Tibial nerve (tissue), 4 donors: ENCODE measurements at places on chromosomes 16 and 17. TPM values are rescaled to one million over a fixed set of nuclear protein-coding genes. Genes with fewer than 3 reads are reported as not detected.

The MYH3 gene
- 8.1 TPM for total RNA-seq

The CDK3 gene
- total RNA-seq, result 12.3 TPM

The SYCE1L gene
- not detected for total RNA-seq

The RNF43 gene
- under 0.01 TPM for total RNA-seq

The ABCA10 gene
- 61.0 TPM for total RNA-seq
